ENCODE measurements at places on chromosomes 2 and 18.

DNA sequence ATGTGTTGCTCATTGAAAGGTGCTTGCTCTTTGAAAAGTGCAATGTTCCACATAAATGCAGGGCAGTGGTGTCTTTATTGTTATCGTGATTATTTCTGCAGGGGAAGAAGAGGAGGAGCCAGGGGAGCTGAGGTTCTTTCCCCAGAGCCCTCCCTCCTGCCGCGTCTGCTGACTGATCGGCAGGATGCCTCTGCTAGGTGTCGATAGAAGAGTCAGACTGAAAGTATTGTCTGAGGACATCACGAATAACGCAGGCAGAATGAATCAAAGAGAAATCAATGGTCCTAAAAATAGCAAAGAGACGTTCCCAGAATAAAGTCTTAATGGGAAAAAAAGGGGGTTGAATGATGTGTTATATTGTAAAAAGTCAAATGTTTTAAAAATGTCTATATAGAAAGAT, 47.4 kb upstream of the SIX3 start:
- no peak for DNase-seq

DNA sequence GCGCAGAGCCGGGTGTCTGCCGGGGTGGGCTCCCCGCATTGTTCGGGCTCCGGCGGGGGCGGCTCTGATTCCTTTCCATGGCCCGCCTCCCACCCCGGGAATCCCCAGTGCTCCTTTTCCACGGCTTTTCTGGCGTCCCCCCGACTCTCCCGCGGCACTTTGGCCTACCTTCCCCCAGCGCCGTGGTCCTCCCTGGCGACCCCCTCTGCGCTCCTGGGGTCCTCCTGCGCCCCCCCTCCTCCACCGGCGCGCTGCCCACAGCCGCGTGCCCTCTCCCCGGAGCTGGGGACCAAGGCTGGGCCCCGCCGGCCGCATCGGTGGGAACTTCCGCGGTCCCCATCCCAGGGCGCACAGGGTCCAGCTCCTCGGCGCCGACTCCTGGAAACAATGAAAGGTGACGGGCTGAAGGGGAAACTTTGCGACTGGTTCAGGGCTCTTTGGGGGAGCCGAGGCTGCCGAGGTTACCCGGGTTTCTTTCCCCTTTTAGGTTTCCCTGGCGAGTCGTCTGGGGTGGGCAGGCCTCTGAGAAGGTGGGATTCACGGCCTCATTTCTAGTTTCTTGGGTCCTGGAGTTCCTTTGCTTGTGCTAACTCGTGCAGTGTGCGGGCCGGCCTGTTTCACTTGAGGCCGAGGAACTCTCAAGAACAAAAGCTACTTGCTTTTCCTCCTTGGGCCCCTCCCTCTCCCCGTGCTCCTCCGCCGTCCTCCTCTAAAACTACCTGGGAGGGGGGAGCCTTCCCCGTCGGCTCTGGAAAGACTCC, 2.2 kb downstream of the TGIF1 start:
- DNase-seq = peak; percentile 43

- DNase-seq = no peak
Observed at GRCh38 chr2:85954590-85955458, 66.0 kb upstream of the ST3GAL5 start.

DNA sequence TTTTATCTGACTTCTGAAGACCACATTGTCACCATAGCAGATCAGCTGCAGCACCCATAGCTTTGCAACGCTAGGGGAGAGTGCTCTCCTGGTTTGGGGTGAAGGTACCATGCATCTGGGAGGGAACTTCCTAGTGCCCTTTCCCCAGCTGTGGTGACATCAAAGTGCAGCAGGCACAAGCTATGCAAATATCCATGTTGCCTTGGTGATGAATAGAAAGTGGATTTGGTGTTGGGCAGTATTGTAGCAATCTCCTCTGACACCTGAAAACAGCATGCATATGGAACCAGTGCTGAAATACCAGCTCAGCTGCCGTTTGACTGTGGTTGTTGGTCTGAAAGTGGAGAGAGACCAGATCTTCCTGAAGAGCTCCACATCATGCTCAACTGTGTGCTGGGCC, 37.1 kb downstream of the BCL2L11 start:
- no peak for DNase-seq

- DNase-seq = no peak
Observed at GRCh38 chr2:238282861-238283738, 5.3 kb downstream of the PER2 start.

DNA sequence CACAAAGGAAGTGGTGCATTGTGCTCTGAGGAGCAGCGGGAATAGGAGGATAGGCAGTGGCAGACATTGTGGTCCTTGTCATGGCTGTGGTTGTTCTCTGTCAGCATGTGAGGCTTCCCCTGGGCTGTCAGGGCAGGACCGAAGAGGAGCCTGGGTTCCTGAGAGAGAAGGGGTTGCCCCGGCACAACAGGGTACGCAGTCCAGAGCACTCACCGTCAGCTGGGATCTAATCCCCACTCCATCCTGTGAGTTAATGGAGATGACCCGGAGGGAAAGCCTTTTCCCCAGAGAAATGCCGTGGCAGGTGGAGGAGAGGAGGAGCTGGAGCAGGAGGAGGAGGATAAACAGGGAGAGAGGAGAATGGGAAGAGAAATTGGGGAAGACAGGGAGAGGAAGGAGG, 396.7 kb upstream of the HS6ST1 start:
- peak; percentile 13 for DNase-seq

- no peak for DNase-seq
Observed at GRCh38 chr2:152335726-152336118, 748 bp downstream of the FMNL2 start.
